ENCODE measurements at places on chromosomes 7 and 10.

DNA sequence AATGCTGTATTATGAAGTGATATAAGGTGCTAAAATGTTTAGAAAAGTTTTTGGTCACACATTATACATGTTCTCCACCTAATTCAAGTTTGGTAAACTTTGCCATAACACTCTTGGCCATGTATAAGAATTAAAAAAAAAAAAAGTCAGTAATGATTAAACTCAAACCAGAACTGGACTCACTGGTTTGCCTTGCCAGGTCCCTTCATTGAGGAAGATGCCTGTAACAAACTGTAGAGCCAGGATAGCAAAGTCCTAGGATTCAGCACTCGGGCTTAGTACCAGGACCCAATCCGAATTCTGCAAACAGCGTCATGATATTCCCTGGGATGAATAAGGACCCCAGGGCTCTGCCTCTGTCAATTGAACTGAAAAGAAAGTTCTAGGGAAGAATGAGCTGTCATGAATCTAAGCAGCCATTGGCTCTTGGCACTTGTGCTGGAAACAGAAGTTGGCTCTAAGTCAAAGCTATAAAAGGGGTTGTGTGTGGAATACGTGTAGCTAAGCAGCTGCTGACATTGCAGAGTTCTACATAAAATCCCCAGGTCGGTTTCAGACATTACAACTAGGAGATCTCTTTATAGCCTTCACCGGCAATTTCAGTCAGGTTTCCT lies 216.9 kb downstream of the C7orf25 start:
- no peak for DNase-seq

DNA sequence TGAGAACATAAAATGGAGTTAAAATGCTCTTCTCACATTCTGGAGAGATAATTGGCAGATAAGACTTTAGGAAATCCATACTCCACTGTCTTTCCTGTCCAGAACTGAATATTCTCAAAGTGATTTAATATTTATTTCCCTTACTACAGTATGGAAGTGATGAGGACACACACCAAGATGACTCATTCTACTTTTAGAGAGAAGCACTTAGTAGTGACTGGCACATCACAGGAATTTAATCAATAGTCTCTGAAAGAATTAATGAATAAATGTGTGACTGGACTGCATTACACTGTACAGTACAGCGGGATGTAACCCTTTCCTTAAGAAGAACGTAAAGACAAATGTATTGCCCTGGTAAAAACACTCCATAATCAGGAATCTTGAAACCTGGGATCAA lies 116.7 kb downstream of the SEMA3E start:
- DNase-seq, result no peak

- no peak for DNase-seq
Measured at GRCh38 chr10:112649006-112649821, 202.2 kb downstream of the VTI1A start.

DNA sequence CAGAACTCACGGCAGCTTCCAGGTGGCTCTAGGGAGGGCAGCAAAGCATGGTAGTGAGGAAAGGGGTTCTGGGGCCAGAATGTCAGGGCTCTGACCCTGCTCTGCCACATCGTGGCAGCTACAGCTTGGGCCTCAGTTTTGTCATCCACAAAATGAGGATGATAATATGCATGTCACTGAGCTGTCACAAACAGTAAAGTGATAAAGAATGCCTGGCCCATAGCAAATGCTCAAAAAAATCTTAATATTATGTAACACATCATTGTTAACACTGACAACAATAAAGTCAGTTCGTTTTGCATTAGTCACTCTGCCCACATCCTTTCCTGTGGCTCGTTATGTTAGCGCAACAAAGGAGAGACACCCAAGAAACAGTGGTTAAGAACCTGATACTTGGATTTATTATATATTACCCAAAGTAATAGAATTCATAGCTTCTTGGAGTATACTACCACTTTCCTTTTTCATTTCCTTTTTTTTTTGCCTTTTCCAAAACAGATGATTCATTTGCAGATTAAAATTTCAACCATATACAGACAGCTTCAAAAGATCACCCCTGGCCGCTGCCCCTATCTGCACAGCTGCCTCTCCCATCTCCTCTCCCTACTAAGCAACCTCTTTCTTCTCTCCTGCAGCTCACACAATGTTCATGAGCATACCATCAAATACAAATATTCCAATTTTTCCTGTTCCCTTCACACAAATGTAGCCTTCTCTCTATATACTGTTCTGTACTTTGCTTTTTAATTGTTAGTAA lies 45.5 kb upstream of the DDC start:
- no peak for DNase-seq

DNA sequence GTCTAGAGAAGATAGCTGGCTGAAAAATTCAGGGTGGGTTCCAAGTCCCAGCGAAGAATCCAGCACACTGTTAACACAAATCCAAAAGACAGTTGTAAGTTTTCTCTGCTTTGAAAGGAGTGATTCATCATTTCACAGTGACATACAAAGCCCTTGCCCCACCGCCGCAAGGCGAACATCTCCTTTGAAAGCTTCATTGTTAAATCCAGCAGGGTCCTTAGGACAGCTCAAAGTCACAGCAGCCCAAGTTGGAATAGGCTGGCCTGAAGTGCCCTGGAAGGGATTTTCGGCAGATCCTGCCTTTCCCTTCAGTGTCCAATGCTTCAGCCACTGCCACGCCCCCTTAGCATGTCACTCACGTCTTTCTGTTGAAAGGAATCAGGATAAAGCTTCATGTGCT lies 526.1 kb downstream of the CALN1 start:
- no peak for DNase-seq

- DNase-seq, result no peak
Measured at GRCh38 chr10:70418229-70418628, 14.3 kb downstream of the EIF4EBP2 start.

DNA sequence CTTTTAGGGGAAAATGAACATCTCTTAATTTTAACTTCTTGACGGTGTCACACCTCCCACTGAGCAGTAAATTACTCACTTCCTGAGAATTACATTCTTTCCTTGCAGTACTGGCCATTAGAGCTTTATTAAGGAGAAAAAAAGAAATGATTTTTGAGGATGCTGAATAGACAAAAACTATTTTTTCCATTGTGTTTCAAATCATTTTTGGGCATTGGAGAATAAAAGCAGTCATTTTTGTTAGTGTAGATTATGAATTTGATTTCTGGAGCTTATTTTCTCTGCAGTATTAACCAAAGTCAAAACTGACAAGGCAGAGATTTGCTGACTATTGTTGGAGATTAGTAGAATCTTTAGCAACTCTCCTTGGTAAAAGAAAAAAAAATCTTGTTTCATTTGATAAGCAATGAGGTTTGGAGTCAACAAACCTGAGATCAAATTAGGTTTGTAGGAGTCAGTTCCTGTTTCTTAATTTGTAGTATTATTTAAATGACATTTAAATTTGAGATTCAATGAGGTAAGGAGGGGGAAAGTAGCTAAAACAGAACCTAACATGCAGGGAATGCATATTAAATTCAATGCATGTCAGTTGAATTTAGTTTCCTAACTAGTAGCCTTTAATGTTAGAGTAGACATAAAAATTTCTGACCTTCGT lies 70.6 kb downstream of the AP3M1 start:
- DNase-seq, result no peak

DNA sequence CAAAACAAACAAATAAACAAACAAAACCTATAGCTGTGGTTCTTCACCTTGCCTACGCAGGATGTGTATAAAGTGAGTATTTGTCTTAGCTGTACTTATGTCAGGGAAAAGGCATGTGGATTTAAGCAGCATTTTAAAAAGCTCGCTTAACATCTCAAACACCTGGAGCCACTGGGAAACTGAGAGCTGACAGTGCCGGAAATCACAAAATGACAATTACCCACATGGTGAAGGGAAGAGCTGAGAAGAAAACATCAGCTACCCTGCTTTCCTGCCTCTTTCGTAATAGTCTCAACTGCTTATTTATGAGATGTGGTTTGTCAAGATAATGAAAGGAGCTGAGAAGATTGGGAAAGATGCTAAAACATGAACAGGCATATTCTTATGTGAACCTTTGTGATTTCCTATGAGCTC lies 31.1 kb upstream of the MSMB start:
- DNase-seq, result no peak

GRCh38 chr7:151490456-151491105 lies 29.1 kb downstream of the RHEB start:
- no peak for DNase-seq

GRCh38 chr7:29483219-29484104 lies 80.2 kb upstream of the PRR15 start:
- no peak for DNase-seq

All from stimulated activated CD4-positive, alpha-beta T cell treated with anti-CD3 and anti-CD28 coated beads, Interleukin-15, amount 100 ng/mL, for 1 hour (primary cell).